Ascending aorta (tissue), 2 donors: ENCODE measurements at places on chromosomes 11 and 22. TPM values are rescaled to one million over a fixed set of nuclear protein-coding genes. Genes with fewer than 3 reads are reported as not detected.

DNA sequence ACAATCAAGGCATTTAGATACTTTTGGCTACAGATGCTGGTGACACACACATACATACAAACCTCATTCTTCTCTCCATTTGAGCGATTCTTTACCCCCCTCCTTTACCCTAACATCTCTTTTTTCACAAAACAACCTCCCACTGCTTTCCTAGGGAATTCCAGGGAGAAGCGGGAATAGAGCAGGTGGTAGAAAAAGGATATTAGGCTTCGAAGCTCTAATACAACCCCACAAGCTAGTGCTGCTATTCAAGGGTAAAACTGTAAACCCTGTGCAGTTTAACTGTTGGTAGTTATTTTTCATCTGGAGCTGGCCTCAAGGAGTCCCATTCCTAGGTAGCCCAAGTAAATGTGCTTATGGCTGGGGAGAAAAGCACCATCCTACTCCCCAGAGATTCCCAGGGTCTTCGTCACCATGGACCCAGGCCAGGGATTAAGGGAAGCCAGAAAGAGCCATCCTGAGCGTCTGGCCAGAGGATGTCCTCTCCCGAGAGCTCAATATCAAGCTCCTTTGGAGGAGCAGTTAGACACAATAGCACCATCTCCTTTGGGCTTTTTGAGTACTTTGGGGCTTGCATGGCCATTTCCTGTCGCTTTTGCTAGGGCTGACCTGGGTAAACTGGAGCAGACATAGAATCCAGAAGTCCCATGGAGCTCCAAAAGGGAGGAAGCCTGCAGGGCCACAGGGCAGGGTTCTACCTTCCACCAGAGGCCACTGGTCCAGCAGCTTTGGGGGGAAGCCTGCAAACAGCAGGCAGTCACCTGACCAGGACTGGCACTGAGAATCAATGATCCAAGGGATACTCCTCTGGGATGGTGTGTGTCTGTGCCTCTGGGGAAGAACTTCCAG is 3.1 kb downstream of the MAML2 start:
- DNase-seq, result no peak

DNA sequence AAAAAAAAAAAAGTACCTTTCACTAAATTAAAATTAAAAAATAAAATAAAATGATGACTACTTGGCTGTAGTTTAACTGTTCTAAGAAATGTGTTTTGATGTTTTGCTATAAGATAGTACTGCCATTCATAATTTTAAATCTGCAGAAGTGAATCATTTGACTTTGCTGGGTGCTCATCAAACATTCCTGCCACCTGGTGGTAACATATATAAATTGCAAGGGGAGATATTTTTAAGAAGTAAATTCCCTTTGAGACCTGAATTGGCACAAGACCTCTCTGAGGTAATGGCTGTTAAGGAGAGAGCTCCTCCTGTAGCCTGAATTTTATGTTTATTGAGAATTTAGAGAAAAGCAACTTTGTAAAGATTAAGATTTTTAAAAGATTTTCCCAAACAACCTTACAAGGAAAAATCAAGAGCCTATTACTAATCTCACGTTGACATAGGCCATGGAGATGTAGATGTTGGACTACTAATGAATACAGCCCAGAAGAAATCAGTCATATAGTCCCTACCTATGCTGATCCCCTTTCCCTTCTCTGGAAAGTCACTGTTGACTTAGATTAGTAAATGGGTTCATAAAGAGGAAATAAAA is 11.9 kb upstream of the NARS2 start:
- no peak for DNase-seq

DNA sequence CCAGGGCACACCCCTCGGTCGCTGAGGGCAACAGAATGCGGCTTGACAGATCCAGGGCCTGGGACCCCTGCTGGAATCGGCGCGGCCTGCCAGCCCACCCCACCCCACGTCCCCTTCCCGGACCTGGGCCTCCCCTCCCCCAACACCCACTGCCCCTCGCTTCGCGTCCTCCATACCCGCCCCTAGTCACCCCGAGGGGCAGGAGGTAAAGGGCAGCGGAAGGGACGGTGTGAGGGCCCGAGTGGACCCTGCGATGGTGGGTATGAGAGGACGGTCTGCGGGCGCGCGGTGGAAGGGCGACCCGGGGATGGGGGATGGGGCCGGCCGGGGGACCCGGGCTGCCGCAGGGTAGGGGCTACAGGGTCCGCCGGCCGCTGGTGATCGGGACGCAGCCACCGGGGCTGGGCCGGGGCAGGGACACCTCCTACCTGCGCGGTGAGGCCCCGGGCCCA is 311 bp downstream of the APBB1 start:
- DNase-seq, result no peak

- no peak for DNase-seq
Measured at GRCh38 chr11:99766811-99767210, 746.1 kb downstream of the CNTN5 start.

- no peak for DNase-seq
Measured at GRCh38 chr11:46290011-46290410, 12.5 kb downstream of the CREB3L1 start.

DNA sequence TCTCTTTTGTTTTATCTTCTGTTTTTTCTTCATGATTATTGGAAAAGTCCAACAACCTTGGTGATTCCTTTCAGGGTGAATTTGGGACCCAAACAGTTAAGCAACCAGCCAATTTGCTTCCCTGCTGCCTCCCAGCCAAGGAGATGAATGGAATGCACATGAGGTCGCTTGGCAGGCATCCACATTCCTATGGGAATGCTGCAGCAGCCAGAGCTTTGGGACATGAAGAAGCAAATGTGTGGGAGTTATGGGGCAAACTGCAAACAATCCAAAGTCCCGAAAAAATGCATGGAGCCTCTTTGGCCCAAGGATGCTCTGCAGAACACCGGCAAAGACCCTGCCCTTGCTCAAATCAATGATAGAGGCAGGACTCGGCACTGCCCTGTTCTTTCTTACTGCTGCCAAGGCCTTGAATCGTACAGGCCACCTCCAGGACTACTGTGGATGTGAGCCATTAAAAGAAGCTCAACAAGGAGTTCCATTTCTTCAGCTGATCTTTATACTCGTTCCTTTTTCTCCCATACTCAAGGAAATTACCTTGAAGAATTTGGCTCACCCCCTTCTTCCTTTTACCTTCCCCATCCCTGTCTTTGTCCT is 117.3 kb upstream of the TEAD1 start:
- peak; percentile 86 for DNase-seq

- DNase-seq, result no peak
Measured at GRCh38 chr11:6570691-6571427, 32.6 kb downstream of the RRP8 start.

GRCh38 chr11:10935015-10935559 is 77.2 kb upstream of the ZBED5 start:
- DNase-seq, result no peak

DNA sequence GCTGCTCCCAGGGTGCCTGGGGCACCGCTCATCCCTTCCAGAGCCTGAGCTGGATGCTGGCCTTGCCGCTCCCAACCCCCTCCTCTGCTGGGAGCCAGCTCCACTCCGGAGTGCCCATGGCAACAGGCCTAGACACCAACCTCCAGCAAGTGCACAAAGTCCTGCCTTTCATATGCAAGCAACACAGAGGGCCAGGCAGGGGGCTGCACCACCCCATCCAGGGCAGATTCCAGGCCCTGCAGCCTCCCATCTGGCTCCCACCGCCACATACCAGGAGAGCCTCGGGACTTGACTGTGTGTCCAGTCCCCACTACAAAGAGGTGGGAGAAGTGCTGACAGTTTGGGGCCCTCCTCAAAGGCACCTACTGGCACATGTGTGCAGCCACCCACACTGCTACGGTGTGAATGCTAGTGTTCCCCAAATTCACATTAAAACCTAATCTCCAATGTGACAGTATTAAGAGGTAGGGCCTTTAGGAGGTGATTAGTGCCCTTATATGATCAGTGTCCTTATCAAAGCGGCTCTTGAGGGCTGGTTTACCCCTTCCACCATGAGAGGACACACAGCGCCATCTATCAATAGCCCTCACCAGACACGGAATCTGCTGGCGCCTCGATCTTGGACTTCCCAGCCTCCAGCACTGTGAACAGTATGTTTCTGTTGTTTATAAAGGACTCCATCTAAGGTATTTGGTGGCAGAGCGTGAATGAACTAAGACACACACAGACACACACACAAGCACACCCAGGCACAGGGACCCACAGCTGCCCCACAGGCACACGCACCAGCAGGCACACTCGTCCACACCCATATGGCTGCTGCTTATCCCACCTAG is 16.2 kb downstream of the ARVCF start:
- no peak for DNase-seq

Gene TCN2
- 56.8 TPM for total RNA-seq

Gene NCAM1
- 3.3 TPM for total RNA-seq

Gene FZD4
- 124 TPM for total RNA-seq

Gene E2F8
- 0.96 TPM for total RNA-seq

Gene MCHR1
- total RNA-seq, result not detected

Gene SMC1B
- not detected for total RNA-seq
